Cortex of kidney (tissue), 1 donor: ENCODE measurements at places on chromosomes 7 and 10.

DNA sequence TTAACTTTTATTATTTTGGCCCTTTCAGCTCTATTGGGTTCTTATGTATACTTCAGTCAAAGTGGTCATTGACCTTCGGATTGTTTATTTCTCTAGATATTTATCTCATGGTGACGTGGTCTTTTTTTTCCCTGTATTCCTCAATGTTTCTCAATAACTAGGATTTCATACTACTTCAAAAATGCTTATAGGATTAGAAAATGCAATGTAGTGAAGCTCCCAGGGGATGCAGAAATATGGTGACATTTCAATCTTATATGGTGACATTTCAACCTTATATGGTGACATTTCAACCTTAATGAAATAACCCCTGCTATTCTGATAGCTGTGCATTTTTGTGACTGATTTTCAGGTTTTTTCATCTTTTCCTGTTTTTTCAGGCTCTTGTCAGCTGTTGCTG, 51.4 kb downstream of the CHRM2 start:
- no peak for DNase-seq

DNA sequence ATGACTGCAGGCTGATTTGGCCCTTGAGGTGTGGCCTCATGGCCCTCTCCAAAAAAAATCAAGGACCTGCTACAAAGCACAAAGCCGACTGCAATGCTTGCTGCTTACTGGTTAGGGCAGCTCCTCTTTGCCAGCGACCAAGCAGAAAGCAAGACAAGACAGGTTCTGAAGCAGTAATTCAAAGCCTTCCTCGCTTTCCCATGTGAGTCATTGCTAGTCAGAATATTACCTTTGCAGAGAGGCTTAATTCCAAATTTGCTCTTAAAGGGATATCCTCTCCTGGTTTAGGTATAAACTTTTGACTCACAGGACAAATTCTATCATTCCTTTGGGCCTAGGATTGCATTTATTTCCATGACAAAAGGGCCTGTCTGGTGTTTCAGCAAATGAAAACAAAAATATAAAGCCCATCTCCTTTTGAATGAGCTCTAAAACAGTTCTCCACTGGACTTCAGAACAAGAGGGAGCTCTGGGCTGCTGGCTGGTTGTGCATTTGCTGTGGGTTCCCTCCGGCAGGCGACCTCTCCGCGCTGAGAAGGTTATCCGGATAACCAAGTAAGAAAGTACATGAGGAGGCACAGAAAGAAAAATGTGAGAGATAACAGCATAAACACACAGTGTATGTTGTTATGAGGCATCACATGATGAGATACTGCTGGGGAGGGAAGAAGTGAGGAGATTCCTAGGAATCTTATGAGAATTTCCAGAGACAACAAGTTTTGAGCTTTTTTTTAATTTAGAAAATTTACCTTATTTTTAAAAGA, 90.8 kb downstream of the EGFR start:
- no peak for DNase-seq

DNA sequence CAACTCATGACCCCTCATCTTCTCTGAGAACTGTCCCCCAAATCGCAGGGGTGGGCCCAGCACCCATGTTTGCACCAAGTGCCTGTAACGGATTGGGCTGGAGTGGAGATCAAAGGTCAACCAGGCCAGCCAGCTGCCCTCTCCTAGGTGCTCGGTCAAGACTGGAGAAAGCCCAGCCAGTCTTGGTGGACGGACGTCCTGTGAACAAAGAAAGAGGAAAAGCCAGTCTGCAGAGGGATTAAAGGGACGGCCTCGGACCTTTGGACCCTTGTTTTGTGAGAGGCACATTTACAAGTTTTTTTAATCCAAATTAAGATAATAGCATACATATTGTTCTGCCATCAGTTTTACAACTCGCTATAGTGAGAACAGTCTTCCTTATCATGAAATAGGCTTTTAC, 31.7 kb upstream of the GALNTL5 start:
- DNase-seq = no peak

- DNase-seq = no peak
These were observed 34.0 kb upstream of the CYTH3 start for GRCh38 chr7:6306471-6306870.

GRCh38 chr10:71419002-71419540, 22.4 kb downstream of the CDH23 start:
- DNase-seq = no peak

GRCh38 chr7:88628363-88629085, 131.0 kb upstream of the ZNF804B start:
- no peak for DNase-seq

DNA sequence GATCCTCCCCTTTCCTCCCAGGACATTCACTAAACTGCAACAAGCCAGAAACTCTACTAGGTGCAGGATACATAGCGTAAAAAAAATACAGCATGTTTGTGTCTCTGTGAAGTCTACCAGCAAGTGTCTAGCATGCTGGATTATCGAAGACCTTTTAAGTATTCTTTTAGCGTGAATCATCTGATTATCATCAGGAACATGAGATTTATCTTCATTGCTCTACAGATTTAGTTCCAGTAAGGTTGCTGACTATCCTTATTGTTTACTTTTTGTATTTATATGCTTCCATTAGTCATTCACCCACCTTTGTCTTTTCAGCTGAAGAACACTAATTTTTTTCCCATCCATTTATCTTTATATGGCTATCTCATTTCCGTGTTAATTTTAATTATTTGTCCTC, 62.8 kb downstream of the PDZD8 start:
- no peak for DNase-seq

DNA sequence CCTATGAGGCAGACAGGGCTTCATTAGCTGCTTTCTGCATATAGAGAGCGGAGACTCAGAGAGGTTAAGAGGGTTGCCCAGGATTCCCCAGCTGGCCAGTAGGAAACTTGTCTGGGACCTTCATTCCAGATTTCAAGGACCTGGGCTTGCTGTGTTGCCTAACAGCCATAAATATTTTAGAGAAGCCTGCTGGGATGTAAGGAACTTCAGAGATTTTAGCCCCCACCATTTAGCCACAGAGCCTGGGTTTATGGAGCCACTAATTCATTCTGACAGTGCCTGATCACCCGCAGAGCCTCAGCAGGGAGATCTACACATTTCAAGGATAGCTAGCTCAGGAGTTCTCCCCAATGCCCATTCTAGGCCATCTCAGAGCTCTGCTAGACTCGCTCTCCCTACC, 56.6 kb upstream of the TRUB1 start:
- DNase-seq = no peak

GRCh38 chr10:109922358-109922975, 844 bp downstream of the XPNPEP1 start:
- DNase-seq = no peak

- no peak for DNase-seq
These were observed 46.1 kb downstream of the ZCCHC24 start for GRCh38 chr10:79399223-79399831.

GRCh38 chr7:1981878-1982230, 250.9 kb downstream of the MAD1L1 start:
- DNase-seq = no peak
